ENCODE measurements at places on chromosomes 7 and 10.

- DNase-seq, result no peak
These were observed 112.6 kb upstream of the TBX20 start for GRCh38 chr7:35366167-35367155.

DNA sequence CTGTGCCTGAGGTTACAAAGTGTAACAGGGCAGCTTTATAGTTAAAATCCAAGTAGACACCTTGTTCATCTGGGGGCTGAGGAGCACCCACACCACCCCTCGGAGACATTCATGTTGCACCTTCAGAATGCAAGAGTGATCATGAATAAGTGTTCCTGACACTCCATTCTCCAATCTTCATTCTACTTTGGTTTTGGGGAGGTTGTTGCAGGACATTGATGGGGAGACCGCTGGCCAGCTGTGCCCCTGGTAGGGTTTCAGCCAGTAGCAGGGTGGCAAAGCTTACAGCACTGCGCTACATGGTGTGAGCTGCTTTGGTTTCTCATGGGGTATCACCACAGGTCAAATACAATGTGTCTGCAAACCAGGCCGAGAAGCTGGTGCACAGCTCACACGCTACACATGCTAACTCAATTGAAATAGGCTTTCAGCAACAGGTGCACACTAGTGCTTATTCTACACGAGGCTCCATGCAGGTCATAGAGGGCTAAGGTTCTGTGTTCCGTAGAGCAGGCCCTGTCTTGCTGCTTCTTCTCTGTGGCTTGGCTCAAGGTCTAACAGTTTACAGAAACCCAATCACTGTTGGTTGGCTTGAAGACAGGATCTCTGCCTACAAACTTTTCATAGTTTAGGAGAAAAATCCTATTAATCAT is 317.4 kb upstream of the ZNF32 start:
- no peak for DNase-seq

- DNase-seq, result no peak
These were observed at the start of gene AS3MT for GRCh38 chr10:102869258-102870198. Gene AS3MT, plus strand, starts transcription at chr10:102869470. Its CDS starts 123 bp downstream, at chr10:102869593.

- no peak for DNase-seq
These were observed 178.2 kb downstream of the AKR1D1 start for GRCh38 chr7:138254444-138254843.

GRCh38 chr10:128928231-128928836 is 538.7 kb upstream of the MGMT start:
- no peak for DNase-seq

DNA sequence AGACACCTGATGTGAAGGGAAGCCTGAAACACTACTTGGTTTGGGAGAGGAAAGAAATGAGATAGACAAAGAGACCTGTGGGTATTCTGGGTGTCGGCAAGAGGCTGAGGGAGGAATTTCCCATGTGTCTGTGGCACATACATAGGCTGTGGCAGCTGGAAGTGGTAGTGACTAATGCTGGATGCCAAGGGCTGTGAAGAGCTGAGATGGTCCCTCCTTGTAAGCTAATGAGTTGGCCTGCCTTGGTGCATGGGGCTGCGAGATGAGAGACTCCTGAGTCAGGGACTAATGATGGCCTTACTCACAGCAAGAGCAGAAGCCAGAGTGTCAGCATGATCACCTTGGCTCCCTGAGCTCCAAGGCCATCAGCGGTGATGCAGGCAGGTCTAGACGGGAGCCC is 119.0 kb upstream of the EEPD1 start:
- no peak for DNase-seq

DNA sequence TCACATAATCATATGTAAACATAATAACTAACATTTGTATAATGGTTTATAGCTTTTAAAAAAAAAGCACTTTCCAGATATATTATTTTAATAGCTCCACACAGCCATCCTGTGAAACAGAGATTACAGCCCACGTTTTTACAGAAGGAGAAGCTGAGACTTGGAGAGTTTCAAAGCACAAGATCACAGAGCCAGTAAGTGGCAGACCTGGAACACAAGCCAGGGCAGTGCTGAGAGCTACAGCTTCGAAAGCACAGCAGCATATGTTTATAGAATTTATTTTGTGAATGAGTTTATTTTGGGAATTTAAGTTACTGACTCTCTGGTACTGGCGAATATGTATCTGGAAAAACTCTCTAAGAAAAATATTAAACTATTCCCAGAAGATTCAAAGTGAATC is 149.4 kb downstream of the HDAC9 start:
- DNase-seq, result no peak

All from GM18507 (cell line).